ENCODE measurements at places on chromosomes 4 and X. TPM values are rescaled to one million over a fixed set of nuclear protein-coding genes. Genes with fewer than 3 reads are reported as not detected.

The PLS3 gene
- total RNA-seq, result 137 TPM

The RGN gene
- 3.7 TPM for total RNA-seq

The LANCL3 gene
- 0.39 TPM for total RNA-seq

The IL15 gene
- total RNA-seq, result 3.8 TPM

The SH3D19 gene
- 47.8 TPM for total RNA-seq

The DSPP gene
- not detected for total RNA-seq

The ANOS1 gene
- total RNA-seq, result 15.9 TPM

The CT45A1 gene
- total RNA-seq, result not detected

The FREM3 gene
- total RNA-seq, result 0.10 TPM

The ZNF711 gene
- 25.4 TPM for total RNA-seq

The SATL1 gene
- 0.20 TPM for total RNA-seq

The PROM1 gene
- total RNA-seq, result 8.2 TPM

The WDFY3 gene
- 109 TPM for total RNA-seq

The PARM1 gene
- total RNA-seq, result 18.9 TPM

The ARAF gene
- 11.9 TPM for total RNA-seq

The XAGE1B gene
- not detected for total RNA-seq

The PRR32 gene
- 3.5 TPM for total RNA-seq

The BCAP31 gene
- total RNA-seq, result 92.8 TPM

The NFXL1 gene
- total RNA-seq, result 13.5 TPM

The SAGE1 gene
- not detected for total RNA-seq

The ENAM gene
- total RNA-seq, result 0.69 TPM

The TMEM128 gene
- total RNA-seq, result 20.3 TPM
